ENCODE measurements at places on chromosomes 2 and 18. TPM values are rescaled to one million over a fixed set of nuclear protein-coding genes. Genes with fewer than 3 reads are reported as not detected.

The IL36G gene
- total RNA-seq: not detected

The LYPD6B gene
- not detected for total RNA-seq

The FSIP2 gene
- 0.10 TPM for total RNA-seq

The SOCS6 gene
- total RNA-seq: 12.0 TPM

The CFC1 gene
- total RNA-seq: not detected

The POTEF gene
- total RNA-seq: not detected
